ENCODE measurements at places on chromosomes 1 and 21.

GRCh38 chr21:33762803-33763581 lies 120.7 kb downstream of the ITSN1 start:
- no peak overlapping the region for H3K27ac ChIP-seq
- H3K4me1 ChIP-seq, result peaks cover 13% of the 10 kb centered on the region
- DNase-seq, result no peak
- H3K36me3 ChIP-seq, result peaks cover 8% of the 10 kb centered on the region

DNA sequence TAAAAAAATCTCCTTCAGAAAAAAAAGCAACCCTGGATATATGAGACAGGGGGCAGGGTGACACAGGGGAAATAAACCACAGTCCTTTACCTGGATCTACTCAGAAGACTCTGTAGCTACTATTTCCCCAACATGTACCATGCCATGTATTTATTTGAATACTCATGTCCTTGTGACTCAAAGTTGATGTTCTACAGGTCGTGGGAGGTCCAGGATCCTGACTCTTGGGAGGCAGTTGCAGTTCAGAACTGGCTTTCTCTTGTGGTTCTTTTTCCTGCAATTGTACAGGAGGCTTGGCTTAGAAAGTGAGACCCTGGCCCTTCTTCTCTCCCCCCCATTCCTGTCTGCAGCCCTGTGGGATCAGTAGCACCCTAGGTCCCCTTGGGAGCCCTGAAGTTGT lies 5.8 kb upstream of the IL24 start:
- peaks cover 81% of the 10 kb centered on the region for H3K4me1 ChIP-seq
- H3K36me3 ChIP-seq, result no peaks in the 10 kb centered on the region
- no peak for DNase-seq
- no peak overlapping the region for H3K4me3 ChIP-seq
- H3K27me3 ChIP-seq, result no peaks in the 10 kb centered on the region

DNA sequence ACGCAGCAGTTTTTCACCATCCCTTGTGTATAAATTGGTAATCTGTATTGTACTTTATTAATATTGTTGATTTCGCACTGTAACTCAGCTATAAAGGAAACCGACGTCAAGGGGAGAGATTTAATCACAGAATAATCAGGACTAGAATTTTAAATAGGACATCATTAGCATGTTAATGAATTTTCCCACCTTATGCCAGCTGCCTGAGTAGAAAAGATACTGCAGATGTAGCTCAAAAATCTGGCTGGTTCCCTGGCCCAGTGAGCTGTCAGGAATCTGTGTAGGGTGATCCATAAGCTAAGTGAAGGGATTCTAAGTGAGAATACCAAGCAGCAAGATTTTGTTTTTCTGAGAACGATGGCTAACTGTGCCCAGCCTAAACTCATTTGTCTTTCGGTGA lies 195.5 kb downstream of the DISC1 start:
- no peak overlapping the region for H3K27ac ChIP-seq
- no peaks in the 10 kb centered on the region for H3K4me1 ChIP-seq
- H3K27me3 ChIP-seq, result no peaks in the 10 kb centered on the region
- DNase-seq, result no peak

- no peak overlapping the region for H3K27ac ChIP-seq
- peaks cover 9% of the 10 kb centered on the region for H3K4me1 ChIP-seq
- H3K36me3 ChIP-seq, result no peaks in the 10 kb centered on the region
- peaks cover 2% of the 10 kb centered on the region for H3K27me3 ChIP-seq
These were observed 65.7 kb downstream of the KCND3 start for GRCh38 chr1:111923766-111924165.

- H3K36me3 ChIP-seq, result no peaks in the 10 kb centered on the region
- no peak overlapping the region for H3K27ac ChIP-seq
- no peaks in the 10 kb centered on the region for H3K27me3 ChIP-seq
- H3K4me1 ChIP-seq, result no peaks in the 10 kb centered on the region
- no peak overlapping the region for H3K4me3 ChIP-seq
- DNase-seq, result no peak
These were observed 714.0 kb downstream of the RWDD3 start for GRCh38 chr1:95948023-95948422.

- no peak overlapping the region for H3K27ac ChIP-seq
- no peak overlapping the region for H3K4me3 ChIP-seq
- no peaks in the 10 kb centered on the region for H3K36me3 ChIP-seq
- H3K4me1 ChIP-seq, result no peaks in the 10 kb centered on the region
- no peak for DNase-seq
These were observed 62.9 kb upstream of the SIM2 start for GRCh38 chr21:36636016-36636415.

DNA sequence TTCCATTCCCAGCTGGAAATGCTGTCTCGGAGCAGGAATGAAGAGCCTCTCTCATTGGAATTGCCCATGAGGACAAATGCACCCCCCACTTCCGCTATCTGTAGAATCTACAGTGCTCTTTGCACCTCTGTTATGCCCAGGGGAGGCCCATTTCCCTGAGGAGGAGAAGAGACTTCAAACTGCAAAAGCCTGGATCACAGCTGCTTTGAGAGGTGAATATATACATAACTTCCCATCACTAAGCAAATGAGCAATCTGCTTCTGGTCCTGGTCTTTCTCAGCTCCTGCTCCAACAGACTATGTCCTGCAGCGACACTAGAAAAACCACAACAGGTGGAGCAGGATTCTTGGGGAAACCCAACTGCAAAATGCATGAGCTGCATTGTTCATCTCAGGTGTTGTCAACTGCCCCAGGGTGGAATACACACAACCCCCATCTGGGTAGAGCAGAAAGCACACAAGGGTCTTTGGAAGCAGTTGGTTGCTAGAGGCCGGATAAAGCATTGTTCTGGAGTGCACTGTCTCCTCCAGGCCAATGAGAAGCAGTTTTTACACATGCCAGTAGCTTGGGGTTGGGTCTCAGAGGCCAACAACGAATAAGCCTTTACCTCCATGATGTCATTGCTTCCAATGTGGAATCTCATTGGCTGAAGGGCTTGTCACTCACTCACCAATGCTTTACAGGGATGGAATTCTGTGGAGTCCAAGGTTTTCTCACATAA lies 67.7 kb upstream of the RAB4A start:
- peaks cover 7% of the 10 kb centered on the region for H3K4me1 ChIP-seq
- H3K27me3 ChIP-seq, result peaks cover 20% of the 10 kb centered on the region
- H3K36me3 ChIP-seq, result no peaks in the 10 kb centered on the region
- no peak for DNase-seq
- H3K4me3 ChIP-seq, result no peak overlapping the region

- no peak overlapping the region for H3K4me3 ChIP-seq
- no peaks in the 10 kb centered on the region for H3K27me3 ChIP-seq
- DNase-seq, result no peak
- H3K36me3 ChIP-seq, result no peaks in the 10 kb centered on the region
- H3K4me1 ChIP-seq, result no peaks in the 10 kb centered on the region
These were observed 64.5 kb downstream of the PLPPR5 start for GRCh38 chr1:98940069-98940721.

GRCh38 chr1:13799502-13800283 lies 99.7 kb downstream of the PRDM2 start:
- no peaks in the 10 kb centered on the region for H3K36me3 ChIP-seq
- H3K4me1 ChIP-seq, result peaks cover 28% of the 10 kb centered on the region

DNA sequence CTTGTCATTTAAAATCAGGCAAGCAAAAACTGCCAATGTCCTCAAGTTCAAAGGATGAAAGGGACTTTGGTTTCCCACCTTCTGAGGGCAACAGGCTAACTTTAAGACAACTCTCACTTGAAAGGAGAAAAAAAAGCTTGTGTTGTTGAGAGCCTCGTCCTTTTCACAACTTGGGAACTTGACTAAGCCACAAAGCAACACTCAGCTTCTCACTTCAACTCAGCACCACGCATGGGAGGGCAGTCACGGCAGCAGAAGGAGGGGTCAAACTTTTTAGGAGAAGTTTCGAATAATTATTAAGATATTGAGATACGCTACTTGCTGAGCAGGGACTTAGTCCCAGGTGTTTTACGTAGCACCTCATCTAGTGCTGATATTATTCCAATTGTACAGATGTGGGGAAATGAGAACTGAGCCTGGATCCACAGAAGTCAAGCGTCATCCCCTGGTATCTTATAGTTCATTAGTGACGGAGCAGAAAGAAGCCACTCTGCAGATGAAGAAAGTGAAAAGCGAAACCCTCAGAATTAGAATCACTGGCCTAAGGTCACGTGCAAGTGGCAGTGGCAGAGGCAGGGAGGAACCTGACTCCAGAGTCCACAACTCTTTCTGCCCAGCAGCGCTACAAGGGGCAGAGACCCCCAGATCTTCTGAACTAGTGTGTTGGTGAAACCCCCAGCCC lies 83.6 kb downstream of the JAK1 start:
- H3K27ac ChIP-seq, result no peak overlapping the region
- H3K4me1 ChIP-seq, result peaks cover 4% of the 10 kb centered on the region
- DNase-seq, result no peak

DNA sequence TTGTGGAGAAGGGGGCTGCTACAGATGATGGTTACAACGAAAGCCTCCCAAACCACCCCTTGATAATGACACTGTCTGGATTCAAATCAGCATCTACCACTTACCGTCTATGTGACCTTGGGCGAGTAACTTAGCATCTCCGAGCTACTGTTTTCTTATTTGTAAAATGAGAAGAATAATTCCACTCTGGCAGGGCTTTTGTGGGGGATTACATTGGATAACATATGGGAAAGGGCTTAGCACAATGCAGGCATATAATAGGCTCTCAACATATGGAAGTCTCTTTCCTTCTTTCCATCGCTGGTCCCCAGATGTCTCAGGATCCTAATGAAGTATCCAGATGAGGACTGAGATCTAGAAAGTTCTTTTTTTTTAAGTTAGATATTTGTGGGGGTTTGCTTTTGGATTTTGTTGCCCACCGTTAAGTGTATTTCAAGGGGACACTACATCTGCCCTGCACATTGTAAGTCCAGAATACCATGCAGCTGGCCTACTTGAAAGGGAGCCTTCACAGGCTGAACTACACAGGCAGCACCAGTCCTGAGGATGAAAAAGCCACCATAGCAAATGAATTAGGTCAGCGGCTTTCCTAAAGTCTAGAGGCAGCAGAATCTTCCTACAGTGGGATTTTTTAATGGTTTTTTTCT lies 172.2 kb upstream of the IRF2BP2 start:
- no peak overlapping the region for H3K4me3 ChIP-seq
- DNase-seq, result no peak
- H3K36me3 ChIP-seq, result no peaks in the 10 kb centered on the region
- no peak overlapping the region for H3K27ac ChIP-seq

DNA sequence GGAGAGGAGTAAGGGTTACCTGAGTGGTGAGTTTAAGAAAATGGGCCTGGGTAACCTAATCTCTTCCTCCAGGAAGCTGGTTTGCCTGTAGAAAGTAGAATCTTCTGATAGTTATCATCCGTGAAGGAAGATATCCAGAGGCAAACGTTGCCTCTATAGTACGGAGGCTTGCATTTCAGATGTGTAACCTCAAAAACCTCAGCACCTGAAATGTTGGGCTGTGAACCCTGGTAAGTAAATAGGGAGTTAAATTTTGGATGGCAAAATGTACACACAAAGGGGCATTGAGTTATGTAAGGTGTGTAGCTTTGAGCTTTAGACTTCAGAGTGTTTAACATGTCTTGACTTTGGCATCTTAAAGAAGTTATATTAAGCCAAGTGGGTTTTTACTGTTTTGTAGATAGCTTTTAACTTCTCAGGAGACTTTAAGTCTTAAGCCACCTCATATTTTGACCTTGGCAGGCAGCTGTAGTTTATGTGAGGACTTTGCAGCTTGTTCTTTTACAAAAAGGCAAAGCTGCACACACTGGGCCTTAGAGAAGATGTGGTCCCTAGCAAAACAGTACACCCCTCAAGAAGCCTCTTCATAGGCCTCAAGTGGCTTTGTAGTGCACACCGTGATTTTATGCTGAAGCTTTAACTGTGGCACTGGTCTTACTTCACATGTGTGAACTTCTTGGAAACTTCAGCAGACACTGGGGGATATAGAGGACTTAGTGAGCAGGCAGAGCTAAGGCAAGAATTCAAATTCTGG lies 83.4 kb downstream of the SNRPE start:
- H3K27ac ChIP-seq, result no peak overlapping the region
- H3K4me1 ChIP-seq, result no peaks in the 10 kb centered on the region
- H3K27me3 ChIP-seq, result no peaks in the 10 kb centered on the region
- no peak overlapping the region for H3K4me3 ChIP-seq
- no peaks in the 10 kb centered on the region for H3K36me3 ChIP-seq

GRCh38 chr1:60847391-60847790 lies 235.0 kb upstream of the NFIA start:
- H3K27me3 ChIP-seq, result no peaks in the 10 kb centered on the region
- DNase-seq, result no peak
- H3K27ac ChIP-seq, result no peak overlapping the region
- no peaks in the 10 kb centered on the region for H3K36me3 ChIP-seq

GRCh38 chr1:166588741-166589140 lies 250.5 kb upstream of the POGK start:
- no peaks in the 10 kb centered on the region for H3K27me3 ChIP-seq
- no peaks in the 10 kb centered on the region for H3K36me3 ChIP-seq
- H3K4me1 ChIP-seq, result no peaks in the 10 kb centered on the region
- H3K4me3 ChIP-seq, result no peak overlapping the region
- no peak for DNase-seq

Measured in keratinocyte (primary cell).